ENCODE measurements at places on chromosomes 12 and 14.
A peak's percentile ranks its signal among the peaks of the same experiment; 100 is the strongest.

DNA sequence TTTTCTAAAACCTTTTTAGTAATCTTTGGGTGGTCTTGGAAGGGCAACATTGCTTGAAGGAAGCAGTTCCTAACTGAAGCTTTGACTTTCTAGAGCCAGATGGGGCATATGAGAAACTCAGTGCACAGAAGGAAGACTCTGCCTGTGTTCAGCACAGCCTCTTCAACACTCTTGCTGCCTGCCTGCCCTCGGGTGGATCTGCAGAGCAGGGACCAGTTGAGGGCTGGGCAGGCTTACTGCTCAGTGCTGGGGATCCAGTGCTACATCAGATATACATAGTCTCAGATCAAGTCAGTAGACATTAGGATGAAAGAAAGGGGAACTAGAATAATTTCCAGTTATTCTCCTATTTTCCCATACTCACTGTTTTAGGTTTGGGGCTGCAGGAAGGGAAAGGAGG is 29.5 kb upstream of the TMX1 start:
- no peak for DNase-seq

DNA sequence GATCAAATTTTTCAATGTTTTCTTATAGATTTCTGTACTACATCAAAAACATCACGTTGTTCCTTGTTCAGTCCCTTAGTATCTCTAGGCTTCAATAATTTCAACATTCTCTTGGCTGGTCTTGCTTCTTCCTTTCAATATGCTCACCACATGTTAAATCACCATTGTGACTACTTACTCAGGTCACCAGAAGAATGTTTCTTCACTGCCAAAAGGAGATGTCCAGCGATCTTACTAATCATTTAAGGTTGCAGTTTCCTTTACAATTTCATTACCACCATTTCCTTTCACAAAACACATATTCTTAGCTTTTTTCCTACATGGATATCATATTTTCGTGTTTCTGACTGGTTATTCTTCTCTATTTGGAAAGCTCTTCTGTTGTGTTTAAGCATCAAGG is 363.8 kb downstream of the NAV3 start:
- no peak for DNase-seq

- no peak for DNase-seq
These were observed 29.1 kb downstream of the FSCB start for GRCh38 chr14:44477953-44478352.

DNA sequence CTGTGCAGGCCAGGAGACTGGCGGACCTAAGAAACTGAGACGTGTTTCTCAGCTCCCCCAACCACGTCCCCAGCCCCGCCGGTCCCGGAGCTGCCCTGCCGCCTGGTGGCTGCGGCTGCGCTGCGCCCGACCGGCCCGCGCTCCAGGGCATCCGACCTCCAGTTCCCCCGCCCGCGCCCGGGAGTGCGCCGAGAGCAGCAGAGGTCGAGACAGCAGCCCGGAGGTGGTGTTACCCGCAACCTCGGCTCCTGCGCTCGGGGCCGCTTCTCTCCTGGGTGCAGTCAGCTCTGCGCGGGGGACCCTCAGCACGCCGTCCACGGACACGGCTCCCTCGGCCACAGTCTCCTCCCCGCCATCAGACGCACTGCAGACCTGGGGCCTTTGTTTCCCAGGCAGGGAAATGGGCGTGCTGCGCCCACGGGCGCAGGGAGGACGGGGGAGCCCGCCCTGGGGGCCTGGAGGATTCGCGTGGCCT is 21.6 kb upstream of the GPR132 start:
- DNase-seq, result peak; percentile 81

GRCh38 chr14:34833549-34834523 is 41.3 kb downstream of the BAZ1A start:
- no peak for DNase-seq

GRCh38 chr14:51053157-51053556 is 41.7 kb downstream of the TRIM9 start:
- no peak for DNase-seq

GRCh38 chr12:12714276-12715021 is 2.7 kb upstream of the CDKN1B start:
- peak; percentile 55 for DNase-seq

DNA sequence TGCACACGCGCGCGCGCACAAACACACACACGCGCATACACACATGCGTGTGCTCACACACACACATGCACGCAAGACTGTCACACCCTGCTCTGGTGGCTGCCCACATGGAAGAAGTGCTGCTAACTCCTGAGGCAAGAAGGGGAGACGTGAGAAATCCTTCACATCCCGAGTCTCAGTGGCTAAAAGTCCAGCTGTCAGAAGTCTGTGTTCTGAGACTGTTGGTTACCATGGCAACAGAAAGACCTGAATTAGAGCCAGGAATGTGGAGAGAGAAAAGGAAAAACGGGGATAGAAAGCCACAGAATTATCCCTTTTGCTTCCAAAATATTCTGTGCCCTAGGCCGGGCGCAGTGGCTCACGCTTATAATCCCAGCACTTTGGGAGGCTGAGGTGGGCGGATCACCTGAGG is 71.2 kb downstream of the PPFIBP1 start:
- DNase-seq, result no peak

DNA sequence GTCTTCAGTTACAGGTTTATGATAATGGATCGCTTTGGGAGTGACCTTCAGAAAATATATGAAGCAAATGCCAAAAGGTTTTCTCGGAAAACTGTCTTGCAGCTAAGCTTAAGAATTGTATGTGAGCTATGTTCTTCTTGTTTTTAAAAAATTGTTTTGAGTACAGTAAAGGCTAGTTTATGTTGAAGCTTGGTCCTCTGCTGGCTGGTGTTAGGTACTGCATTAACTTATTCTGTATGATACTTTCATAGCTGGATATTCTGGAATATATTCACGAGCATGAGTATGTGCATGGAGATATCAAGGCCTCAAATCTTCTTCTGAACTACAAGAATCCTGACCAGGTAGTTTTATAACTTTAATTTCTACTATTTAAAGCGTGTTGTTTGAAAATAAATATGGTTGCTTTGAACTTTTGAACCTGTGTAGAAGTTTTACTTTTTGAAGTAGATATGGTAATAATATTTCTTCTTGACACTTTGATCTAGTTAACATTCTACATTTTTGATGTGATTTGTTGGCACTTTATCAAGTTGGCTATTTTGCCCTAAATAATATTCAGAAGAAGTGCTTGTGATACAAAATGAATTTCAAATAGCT is 55.7 kb downstream of the VRK1 start:
- no peak for DNase-seq

GRCh38 chr14:100542619-100543205 is 44.5 kb downstream of the BEGAIN start:
- DNase-seq, result no peak

GRCh38 chr14:99200654-99201005 is 71.4 kb downstream of the BCL11B start:
- DNase-seq, result no peak

GRCh38 chr12:41467591-41468325 is 279.6 kb downstream of the PDZRN4 start:
- no peak for DNase-seq

DNA sequence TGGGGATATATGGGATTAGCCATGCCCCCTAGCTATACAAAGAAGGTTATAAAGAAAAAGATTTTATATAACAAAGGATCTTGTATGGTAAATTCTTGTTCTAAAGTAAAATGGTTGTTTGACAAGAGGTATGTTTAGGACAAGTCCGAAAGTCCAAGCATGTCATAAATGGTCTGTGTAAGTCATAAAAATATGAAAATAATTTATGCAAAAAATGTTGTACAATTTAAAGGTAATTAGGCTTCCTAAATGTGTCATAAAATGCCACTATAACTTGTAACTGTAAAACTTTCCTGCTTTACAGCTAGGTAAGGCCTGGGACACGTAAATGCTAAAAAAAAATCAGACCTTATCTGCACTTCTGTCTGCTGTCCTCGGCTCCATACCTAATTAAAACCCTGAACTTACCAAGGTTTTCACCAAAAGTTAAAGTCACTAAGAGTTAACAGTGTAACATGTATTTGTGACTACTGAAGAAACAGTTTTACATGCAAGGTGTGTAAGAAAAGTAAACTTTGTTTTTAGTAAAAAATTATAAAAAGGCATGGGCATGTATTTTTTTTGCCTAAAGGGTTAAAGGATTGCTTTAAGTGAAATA is 110.0 kb upstream of the RESF1 start:
- no peak for DNase-seq

DNA sequence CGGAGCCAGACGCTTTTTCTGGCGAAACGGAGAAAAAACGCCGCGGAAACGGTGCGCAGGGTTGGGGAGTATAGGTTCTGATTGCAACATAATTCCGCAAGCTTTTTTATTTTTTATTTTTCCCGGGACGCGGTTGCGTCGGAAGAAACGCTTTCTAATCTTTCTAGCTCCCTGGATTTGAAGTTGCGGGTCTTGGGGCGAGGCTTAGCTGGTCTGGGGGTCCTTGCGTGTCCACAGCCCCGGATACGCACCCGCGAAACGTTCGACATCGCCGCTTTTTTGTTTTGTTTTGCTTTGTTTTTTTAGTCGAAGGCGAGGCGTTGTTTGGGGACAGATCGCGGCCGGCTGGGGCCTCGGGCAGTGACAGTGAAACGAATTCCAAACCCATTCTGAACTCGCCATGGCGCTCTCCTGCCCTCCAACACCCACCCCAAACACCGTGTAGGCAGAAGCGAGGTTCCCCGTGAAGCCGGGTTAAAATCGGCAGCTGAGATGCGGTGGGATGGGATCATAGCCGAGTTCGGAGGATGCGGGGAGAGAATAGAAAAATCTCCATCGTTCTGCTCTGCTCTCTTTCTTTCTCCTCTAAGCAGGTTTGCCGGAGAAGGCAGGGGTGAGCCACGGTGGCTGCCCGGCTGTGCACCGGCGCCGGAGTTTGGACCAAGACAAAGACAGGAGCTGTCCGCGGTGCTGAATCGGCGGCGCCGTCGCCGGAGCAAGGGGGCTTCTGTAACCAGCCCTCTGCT is 8.1 kb upstream of the LHX5 start:
- DNase-seq, result no peak

DNA sequence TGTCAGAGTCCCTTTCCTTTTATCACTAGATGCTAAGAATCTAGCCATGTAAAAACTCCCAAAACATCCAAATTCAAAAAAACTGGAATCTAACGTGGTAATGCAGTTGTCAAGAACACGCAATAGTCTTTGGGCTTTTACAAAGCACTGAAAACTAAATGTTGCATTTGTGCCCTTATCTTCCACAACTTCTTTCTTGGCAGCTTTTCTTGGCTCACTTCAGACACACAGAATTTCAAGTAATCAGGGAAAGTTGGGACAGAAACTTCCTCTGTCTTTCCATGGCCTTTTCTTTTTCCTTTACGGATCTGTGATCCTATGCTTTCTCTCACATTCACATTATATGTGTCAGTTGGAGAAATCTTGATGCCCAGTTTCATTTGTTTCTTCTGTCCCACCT is 136.0 kb downstream of the CRADD start:
- no peak for DNase-seq

DNA sequence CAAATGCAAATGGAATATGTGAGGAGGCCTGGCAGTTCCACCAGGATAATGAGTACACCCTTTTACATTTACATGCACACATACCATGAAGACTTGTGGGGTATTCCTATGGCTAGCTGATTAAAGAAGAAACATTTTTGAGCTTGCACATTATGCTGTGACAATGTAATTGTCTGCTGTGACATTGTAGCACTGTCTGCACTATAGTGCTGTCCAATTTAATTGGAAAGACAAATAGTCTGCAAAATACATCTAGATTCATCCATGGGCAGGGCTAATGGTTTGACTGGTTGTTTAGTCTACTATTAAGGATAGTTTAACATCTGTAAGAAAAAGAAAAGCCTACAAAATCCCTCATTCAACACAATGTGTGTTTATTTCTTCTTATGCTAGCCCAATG is 1005.6 kb upstream of the LRFN5 start:
- DNase-seq, result no peak

DNA sequence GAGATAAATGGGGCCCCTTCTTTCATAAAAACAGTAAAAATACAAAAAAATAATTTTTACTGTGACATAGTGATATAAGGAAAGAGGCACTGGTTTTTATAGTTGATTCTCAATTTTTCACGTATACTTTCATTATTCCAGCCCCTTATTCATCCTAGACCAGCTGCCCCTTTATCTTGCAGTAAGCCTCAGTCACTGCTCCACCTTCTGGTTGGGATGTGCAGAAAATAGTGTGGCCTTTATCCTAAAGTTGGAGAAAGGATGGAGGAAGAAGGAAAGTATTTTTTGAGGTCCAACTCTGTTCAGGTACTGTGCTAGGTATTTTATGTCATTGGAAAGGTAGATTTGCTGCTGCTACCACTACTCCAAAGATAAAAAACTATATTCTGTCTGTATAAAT is 172.7 kb downstream of the ANO6 start:
- no peak for DNase-seq

DNA sequence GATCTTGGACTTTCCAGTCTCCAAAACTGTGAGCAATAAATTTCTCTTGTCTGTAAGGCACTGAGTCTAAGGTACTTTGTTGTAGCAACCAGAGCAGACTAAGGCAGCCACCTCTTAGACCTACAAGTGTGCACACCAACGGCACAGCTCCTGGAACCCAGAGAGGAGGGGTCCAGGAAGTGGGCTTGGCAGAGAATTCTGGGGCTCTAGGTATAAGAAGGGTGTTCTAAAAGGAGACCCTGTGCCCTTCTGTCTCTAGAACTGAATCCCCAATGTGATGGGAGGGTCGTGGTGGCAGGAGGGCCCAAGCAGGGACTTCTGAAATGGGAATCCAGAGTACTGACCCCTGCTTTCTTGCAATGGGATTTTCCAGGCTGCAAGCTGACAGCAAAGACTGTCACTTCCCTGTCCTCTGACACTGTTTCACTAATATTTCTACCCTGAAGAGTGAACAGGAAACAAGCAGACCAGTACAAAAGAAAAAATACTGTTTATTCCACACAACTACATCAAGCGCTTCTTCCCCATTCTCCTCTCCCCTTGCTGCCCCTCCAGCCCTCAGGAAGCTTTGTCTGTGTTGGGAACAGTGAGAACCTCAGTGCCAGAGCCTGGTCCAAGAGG is 13.6 kb upstream of the TFCP2 start:
- no peak for DNase-seq

DNA sequence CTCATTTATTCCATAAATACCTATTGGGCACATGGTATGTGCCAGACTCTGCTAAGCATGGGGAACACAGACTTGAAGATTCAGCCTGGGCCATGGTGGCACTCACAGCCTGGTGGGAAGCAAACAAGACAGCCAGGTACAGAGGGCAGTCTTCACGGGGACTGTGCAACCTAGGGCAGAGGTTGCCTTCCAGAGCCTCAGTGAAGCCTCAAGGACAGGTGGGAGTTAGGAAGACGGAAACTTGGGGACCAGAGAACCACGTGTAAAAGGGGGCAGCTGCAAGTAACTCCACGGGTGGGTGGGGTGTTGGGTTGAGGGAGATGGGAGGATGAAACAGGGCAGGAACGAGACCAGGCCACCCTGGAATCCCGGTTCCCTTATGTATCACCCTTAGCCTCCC is 980 bp upstream of the LTBR start:
- DNase-seq, result no peak

GRCh38 chr12:49832836-49833421 is 4.7 kb upstream of the NCKAP5L start:
- no peak for DNase-seq

DNA sequence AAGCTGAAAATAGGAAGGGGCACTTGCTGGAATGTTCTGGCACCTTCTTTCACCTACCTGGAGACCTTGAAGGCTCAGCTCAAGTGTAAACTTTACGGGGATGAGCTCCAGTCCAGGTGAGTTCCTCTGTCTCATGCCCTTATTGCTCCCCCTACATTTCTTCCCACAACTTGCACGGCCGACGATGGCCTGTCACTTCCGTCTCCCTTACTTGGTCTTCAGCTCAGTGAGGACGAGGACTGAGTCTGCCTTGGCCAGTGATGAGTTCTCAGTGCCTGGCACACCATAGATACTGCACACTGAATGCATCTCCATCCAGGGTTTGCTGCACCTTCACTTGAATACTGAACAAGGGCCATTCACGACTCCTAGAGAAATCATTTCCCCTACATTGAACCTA is 21.4 kb downstream of the ADGRD1 start:
- no peak for DNase-seq

Data from activated B cell treated with CpG ODN at 0.5 μM for 24 hours (primary cell).